Stimulated activated naive CD8-positive, alpha-beta T cell treated with anti-CD3 and anti-CD28 coated beads, Interleukin-15, Interleukin-2, amounts not matched to agents 100 U/mL and 50 U/mL, for 24 hours (primary cell): ENCODE measurements at places on chromosomes 2 and 18.

DNA sequence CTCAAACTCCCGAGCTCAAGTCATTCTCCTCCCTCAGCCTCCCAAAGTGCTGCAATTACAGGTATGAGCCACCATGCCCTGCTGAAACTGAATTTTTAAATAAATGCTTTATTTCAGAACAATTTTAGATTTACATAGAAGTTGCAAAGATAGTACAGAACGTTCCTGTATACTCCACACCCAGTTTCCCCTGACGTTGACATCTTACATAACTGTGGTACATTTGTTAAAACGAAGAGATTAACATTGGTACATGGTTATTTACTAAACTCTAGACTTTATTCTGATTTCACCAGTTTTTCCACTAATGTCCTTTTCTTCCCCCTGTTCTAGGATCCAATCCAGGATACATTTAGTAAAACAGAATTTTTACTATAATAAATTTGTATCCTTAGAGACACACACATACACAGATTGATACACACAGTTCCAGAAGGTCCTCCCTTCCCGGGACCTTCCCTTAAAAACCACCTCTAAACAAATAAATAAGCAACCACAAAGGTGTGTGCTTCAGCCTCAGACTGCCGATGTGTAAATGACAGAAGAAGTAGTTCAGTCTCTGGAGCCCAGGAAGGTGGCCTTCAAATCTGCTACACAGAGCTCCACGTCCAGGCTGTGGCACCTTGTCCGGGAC is 6.9 kb downstream of the NEU2 start:
- DNase-seq: no peak

- DNase-seq: no peak
Observed at GRCh38 chr2:166068981-166069380, 58.8 kb downstream of the SCN1A start.

DNA sequence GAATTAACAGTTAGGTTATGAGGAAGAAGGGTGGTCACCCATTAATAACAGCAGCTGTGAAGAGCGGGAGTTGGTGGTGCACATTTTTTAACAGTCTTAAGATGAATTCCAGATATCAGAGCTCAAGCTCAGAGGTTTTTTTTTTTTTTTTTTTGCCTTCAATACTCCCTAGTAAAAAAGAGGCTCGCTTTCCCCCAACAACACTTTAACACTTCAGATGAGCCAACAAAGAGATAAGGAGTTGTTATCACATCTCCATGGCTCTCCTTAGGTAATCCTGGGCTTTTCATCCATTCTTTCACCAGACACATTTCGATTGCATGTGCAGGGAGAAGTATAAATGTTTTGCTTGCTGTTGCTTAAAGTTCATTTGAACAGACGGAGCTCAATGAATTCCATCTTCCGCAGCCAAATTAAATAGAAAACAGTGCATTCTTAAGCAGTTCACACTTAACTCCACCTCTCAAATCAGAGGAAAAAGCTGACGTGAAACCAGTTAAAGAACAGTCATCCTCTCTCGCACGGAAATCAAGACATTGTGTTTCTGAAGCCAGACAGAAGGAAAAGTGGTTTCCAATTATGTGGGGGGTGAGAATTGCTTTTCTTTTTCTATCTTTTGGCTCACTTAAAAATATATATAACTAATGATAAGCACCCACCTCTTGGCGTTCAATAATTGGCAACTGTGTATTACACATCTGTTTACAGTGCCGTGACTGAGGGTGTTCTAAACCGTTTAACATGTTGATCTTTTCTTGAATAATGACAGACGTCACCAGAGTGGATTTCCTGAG is 118.2 kb downstream of the ZNF521 start:
- DNase-seq: no peak

- DNase-seq: no peak
Observed at GRCh38 chr18:57050310-57050949, 96.5 kb upstream of the BOD1L2 start.

DNA sequence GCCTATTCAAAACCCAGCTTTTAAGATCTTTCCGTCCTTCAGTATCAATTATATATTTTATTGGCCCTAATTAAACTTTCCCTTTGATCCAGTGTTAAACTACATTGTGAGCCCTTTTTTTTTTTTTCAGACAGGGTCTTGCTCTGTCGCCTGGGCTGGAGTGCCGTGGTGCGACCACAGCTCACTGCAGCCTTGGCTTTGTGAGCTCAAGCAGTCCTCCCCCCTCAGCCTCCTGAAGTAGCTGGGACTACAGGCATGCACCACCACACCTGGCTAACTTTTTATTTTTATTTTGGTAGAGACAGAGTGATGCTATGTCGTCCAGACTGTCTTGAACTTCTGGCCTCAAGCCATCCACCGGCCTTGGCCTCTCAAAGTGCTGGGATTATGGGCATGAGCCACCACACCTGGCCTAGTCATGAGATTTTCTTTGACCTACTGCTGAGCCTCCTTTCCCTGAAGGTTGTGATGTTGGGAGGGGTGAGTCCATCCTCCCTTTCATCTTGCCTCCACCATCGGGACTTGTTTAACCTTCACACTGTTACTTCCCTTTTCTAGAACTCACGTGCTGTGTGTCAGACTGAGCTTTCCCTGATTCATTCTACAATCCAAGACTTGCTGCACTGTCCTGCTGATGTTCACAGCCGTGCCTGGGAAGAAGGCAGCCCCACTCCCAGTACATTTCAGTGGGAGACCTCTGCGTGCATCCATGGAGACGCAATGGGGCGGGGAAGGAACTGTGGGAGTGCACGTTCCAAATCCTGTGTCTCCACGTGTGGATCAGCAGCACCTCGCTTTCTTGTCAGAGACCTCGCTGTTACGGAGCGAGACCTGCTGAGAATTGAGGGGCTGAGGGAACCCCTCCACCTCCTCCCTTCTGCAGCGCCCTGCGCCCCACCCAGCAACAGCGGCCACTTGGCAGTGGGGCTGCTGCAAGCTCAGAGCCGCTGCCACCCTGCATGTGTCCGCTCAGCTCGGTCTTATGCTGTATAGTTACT is 10.8 kb downstream of the OXER1 start:
- no peak for DNase-seq

- DNase-seq: peak; percentile 12
Observed at GRCh38 chr18:67300498-67300897, 216.0 kb downstream of the DSEL start.

- DNase-seq: peak; percentile 30
Observed at GRCh38 chr2:84969511-84970209, 1.3 kb upstream of the KCMF1 start.

DNA sequence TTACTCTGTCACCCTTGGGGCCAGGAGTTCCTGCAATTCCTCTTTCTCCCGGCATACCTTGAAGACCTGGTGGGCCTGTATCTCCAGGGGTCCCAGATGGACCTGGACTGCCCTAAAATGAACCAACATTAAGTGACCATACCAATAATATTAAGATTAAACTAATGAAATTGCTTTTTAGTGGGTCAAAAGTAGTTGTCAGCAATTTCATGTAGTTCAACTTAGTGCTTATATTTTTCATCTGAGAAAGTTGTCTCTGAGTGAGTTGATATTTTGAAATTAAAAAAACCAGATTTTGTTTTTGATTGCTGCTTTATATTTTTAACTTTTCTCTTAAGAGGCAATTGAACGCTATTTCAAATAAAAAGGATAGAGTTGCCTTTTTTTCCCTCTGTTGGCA is 83.1 kb downstream of the COL3A1 start:
- DNase-seq: no peak

- no peak for DNase-seq
Observed at GRCh38 chr2:138502255-138503086, 901 bp downstream of the SPOPL start.

GRCh38 chr2:231614559-231615057 is 21.9 kb downstream of the TEX44 start:
- DNase-seq: peak; percentile 78

DNA sequence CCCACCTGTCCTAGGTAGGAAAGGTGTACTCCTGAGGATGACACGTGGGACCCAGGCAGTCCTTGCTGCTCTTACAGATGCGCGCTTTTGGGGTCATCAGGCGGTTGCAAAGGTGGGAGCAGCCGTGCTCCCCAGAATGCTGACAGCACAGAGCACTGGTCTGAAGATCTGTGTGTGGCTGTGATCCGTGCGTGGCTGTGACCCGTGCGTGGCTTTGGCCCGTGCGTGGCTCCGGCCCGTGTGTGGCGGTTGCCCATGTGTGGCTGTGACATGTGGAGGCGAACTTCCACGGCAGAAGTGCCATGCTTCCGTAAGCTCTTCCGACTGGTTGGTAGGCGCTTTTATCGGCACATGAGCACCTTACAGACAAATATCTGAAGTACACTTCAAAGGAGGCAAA is 270.0 kb downstream of the AGAP1 start:
- DNase-seq: no peak

GRCh38 chr2:237978058-237978712 is 11.4 kb downstream of the UBE2F start:
- DNase-seq: no peak

DNA sequence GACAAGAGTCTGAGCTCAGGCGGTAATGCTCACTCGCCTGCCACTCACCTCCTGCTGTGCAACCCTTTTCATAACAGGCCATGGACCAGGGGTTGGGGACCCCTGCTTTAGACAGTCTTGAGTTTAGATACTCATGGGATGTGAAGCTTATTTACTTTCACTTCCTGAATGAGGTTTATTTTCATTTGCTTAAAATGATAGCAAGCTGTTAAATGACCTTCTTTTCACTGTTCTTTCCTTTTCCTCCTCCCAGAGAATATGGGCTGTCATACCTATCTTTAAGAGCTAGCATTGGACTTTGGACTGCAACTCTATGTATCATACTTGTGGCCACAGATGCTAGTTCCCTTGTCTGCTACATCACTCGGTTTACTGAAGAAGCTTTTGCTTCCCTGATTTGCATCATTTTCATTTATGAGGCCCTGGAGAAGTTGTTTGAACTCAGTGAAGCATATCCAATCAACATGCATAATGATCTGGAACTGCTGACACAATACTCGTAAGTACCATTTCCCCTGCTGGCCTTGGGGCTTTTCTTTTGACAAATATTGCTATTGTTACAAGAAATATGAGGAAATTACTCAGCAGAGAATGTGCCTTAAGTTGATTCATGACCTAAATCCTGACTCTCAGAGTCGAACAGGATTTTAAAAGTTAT is 168.5 kb downstream of the DPP4 start:
- no peak for DNase-seq

- no peak for DNase-seq
Observed at GRCh38 chr2:197938555-197938954, 134.2 kb downstream of the PLCL1 start.

- DNase-seq: no peak
Observed at GRCh38 chr2:241230435-241230834, 42.0 kb downstream of the ANO7 start.

DNA sequence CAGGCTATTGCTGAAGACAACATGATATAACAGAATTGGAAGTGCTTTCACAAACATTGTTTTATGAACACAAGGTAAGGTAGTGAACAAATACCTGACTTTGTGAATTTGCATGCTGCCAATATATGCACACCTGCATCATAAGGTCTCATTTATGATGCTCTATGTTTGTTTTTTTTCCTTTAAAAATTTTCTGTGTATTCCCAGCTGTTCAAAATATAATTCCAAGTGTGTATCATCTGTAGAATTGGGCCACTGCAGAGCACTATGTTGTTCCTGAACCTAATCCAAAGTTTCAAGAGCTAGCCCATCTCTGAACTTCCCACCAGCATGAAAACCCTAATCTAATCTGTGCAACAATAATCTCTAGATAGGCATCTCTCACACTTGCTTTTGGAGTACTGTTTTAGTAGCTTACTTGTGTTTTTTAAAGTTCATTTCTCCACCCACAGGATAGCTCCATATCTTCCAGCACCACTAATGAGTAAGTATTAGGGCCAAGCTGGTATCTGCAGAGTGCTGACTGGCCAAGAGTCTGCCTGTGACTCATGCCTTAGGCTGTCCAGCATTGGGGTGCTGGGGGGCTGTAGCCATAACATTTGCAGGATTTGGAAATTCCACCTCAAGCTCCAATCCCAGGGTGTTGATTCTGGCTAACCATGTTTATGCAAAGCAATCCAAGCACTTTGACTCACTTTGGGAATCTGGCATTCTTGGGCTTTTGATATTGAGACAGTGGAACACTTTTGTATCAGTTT is 208.2 kb upstream of the REV1 start:
- no peak for DNase-seq

- no peak for DNase-seq
Observed at GRCh38 chr2:71069376-71069775, 928 bp downstream of the NAGK start.

GRCh38 chr18:59145055-59145454 is 5.4 kb downstream of the SEC11C start:
- no peak for DNase-seq

DNA sequence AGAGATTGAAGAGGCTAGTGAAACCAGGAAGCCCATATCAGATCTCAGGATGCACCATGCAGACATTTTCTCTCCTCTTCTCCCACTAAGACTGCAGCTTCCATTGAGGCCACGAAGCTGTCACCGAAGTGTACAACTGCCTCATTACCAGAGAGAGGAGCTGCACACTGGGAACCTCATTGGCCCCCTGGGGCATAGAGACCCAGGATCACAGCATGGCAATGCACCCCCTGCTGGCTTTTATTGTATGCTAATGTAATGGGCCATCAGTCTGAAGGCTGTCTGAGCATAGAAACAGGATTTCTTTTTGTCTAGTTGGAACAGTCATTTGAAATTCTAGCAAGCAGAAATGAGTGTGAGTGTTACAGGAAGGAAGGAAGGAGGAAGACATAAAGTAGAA is 861.6 kb upstream of the CELF4 start:
- no peak for DNase-seq
